ENCODE measurements at places on chromosomes 13 and 19.

DNA sequence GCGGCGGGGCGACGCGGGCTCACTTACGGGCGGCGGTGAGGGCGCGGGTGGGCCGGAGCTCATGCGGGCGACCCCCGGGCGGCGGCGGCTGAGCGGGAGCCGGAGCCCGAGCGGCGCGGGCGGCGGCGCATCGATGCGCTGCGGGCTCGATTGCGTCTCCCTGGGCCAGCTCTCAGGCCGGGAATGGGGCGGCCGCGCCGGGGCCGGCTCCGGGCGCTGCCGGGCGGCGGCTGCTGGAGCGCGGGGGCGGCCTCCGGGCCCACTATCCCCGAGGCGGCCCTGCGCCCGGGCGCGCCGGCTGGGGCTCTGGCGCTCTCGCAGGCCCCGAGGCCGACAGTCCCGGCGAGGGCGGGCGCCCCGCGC lies 1.4 kb upstream of the TSHZ3 start:
- peak; percentile 46 for DNase-seq

GRCh38 chr19:6272411-6272791 lies 7.4 kb downstream of the MLLT1 start:
- no peak for DNase-seq

DNA sequence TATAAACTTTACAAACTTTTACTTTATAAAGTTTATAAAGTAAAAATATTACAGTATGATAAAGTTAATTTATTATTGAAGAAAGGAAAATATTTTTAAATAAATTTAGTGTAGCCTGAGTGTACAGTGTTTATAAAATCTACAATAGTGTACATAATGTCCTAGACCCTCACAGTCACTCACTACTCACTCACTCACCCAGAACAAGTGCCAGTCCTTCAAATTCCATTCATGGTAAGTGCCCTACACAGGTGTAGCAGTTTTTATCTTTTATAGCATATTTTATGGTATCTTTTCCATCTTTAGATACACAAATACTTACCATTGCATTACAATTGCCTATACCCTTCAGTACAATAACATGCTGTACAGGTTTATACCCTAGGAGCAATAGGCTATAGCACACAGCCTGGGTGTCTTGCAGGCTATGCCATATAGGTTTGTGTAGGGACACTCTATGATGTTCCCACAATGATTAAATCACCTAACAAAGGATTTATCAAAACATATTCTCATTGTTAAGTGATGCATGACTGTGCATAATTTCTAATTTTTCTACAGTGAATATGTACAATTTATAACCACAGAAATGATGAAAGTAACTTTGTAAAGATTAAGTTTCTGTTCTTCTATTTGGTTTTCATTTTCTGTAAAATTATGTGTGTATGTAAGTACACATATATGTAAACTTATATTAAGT lies 98.0 kb downstream of the SPRY2 start:
- DNase-seq = no peak

GRCh38 chr19:18849838-18850400 lies 18.2 kb downstream of the UPF1 start:
- DNase-seq = no peak

DNA sequence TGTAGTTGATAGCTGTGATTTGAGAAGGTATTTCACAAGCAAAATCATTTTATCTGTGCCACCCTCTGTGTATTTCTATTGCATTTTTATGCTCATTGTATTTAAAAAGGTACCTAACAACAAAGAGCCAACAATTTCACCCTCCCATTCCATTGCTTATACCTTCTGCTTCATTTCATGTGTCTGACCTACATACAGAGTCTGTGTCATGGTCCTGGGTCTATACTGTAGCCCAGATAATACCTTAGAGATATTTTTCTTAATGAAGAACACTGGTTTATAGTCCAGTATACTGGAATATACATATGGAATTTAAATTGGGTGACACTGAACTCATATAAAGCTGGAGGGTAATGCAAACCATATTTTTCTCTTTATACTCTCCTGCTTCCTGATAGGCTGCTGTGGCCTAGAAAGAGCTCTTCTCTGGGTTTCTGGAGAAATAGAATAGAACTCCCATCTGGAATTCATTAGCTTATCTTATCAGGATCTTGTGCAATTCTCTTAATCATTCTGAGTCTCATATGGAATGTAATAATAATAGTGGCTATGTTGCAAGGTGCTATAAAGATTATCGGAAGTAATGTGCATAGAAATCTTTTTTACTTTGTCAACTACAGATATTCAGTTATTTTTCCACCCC lies 31.8 kb upstream of the SPART start:
- DNase-seq = peak; percentile 61

DNA sequence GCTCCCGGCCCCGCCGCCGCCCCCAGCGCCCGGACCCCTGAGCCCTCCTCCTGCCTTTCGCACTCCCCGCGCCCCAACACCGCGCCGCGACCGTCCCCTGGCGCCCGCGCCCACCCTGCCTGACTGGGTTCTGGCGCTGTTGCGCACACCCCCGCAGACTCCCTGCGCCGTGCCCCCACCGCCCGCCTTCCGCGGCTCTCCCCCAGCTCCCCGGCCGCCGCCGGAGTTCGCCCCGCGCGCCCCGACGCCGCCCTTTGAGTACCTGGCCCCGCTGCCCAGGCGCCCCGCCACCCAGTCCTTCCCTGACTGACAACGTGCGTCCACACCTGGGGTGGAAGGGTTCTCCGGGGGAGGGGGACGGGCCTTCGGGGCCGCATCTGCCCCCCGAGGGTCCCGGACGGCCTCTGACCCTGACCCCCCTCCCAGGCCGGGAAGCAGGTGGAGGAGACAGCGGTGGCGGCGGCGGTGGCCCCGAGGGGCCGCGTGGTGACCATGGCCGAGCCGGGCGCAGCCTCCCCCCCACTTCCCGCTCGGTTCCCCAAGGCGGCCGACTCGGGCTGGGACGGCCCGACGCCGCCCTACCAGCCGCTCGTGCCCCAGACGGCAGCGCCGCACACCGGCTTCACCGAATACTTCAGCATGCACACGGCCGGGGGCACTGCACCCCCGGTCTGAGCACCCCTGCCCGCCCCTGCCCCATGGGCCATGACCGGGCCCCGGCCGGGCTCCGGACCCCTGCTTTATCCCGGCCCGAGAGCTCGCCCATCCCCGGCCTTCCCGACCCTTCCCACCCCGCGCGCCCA lies 1.4 kb upstream of the MEGF8 start:
- no peak for DNase-seq

DNA sequence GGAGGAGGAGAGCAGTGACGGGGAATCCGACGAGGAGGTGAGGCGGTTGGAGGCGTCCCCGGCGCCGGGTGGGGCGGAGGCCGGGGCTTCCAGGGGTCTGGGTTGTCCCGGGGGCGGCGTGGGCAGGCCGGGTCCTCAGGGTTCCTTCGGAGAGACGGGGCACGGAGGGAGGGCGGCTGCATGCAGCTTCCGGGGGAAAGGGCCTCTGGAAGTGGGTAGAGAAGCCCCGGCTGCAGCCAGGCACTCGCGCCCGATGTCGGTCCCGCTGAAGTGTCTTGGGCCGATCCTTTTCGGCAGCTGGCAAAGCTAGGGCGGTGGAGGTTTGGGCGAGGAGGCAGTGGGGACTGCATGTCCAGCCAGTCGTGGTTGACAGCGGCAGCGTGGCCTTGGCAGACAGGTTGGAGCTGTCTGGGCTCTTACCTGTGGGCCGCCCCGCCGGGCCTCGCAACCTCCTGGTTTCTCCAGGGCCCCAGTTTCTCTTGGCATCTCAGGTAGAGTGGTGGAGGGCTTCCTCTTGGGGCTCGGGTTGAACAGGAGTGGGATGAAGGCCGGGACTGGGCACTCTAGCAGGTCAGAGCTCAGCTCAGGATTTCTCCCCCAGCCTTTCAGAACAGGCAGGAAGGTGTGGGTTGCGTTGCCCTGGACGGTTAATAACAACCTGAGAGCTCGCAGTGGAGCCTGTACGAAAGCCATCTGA lies 690 bp downstream of the KMT2B start:
- peak; percentile 5 for DNase-seq

DNA sequence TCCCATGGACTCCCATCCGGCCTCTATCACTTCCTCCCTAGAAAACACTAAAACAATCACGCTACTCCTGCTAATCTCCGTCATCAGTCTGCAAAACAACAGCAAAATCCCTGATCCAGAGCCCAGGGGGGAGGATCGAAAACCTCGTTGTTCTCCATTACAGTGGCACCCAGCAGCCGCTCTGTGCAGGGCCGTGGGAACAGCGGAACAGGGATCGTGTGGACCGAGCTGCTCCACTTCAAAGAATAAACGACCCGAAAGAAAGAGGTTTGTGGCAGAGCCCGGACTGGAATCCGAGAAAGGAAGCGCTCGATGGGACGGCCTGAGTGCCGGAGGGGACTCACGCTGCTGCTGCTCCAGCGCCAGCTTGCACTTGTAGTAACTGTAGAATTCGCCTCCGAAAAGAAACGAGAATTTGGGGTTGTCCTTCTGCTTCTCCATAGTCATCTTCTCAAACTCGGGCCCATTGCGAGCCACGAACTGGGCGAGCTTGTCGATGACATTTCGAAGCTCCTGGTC lies 652 bp downstream of the CHERP start:
- no peak for DNase-seq

GRCh38 chr13:30266756-30267155 lies 40.6 kb downstream of the KATNAL1 start:
- DNase-seq = peak; percentile 32

- peak; percentile 87 for DNase-seq
These were observed 196.1 kb upstream of the MAB21L1 start for GRCh38 chr13:35672611-35673010.

- peak; percentile 98 for DNase-seq
These were observed 10.7 kb upstream of the MKNK2 start for GRCh38 chr19:2061495-2062388.

GRCh38 chr13:43963726-43964125 lies 84.0 kb downstream of the LACC1 start:
- DNase-seq = no peak

DNA sequence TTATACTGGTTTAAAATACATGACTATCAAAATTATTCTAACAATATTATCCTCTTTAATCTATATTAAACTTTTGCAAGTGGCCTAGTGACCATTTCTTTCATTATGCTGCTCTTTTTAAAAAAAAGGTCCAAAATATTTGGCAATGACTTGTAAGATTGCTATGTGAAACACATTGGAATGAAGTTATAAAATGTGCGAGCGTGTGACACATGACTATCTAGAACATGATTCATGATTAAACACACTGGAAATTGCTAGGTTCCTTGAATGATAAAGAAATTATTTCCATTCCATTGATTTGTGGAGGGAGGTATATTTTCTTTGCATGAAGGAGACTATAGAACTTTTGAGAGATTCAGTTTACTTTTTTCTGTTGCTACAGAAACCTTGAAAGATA lies 739.1 kb downstream of the DIAPH3 start:
- DNase-seq = peak; percentile 71

GRCh38 chr13:70255406-70255991 lies 147.2 kb upstream of the KLHL1 start:
- no peak for DNase-seq

DNA sequence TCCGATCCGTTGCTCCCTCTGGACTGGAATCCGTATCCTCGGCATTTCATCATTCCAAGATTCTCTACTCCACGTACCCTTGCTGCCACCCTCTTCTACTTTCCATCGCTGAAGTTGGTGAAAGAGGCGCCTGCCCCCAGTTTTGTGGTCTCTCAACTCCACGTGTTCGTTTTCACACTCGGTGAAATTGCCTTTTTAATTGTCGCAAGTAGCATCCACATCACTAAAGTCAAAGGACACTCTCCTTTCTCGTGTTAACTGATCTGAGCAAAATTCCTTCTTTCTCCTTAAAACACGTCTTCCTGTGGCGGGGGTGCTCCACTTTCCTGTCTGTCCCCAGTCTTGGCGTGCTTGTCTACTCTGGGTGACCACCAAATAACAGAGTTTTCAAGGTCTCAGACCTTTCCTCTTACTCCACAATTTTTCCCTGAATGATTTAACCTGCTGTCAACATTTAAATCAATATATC lies 1.1 kb upstream of the TMTC4 start:
- DNase-seq = no peak

DNA sequence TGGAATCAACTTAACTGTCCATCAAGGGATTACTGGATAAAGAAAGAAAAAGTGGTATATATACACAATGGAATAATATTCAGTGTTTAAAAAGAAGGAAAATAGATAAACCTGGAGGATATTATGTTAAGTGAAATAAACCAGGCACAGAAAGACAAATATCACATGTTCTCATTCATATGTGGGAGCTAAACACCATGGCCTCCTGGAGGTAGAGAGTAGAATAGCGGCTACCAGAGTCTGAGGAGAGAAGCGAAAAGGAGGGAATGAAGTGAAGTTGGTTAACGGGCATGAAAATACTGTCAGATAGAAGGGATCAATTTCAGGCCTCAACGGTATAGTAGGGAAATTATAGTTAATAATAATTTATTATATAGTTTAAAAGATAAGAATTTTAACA lies 147.5 kb upstream of the OBI1 start:
- DNase-seq = no peak

DNA sequence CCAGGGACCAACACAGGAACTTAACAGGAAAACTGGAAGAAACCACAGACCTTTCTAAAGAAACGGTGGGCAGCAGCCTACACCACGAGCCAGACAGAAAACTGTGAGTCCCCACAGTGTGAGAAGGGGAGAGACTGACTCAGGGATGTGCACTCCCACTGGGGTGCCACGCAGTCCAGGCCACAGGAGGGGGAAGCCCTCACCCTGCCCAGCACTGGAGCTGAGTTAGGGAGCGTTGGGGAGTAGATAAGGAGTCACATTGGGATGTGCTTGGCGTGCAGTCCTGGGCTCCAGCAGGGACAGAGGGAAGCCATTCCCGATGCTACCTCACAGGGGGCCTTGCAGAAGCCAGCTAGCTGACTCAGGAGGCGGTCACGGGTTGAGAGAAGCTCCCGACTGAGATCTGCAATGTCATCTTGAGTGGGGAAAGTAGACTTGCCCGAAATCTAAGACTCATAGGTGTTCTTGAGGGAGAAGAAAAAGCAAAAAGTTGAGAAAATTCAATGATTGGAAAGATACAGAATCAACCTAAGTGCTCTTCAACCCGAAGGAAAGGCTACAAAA lies 17.3 kb downstream of the SIGLEC8 start:
- DNase-seq = no peak

- DNase-seq = no peak
These were observed 166.6 kb downstream of the KLF12 start for GRCh38 chr13:73967397-73968165.

- DNase-seq = peak; percentile 10
These were observed 6.8 kb upstream of the KBTBD6 start for GRCh38 chr13:41139296-41139966.

DNA sequence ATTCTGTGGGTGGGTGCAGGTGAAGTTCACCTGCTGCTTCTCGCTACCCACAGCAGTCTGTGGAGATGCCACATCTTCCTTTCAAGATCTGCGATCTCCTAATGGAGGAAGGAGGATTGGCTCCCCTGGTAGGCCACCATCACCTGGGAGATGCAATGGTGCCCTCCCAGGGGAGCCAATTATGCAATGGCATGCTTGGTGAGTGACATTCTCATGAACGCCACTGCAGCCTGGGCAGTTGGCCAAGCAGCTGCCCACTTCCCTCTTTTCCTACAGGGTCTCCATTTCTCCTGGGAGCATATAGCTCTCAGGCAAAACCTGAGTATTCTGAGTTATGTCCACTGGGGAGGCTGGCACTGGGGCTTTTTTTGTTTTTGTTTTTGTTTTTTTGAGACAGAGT lies 83.5 kb upstream of the KCTD15 start:
- DNase-seq = no peak

- peak; percentile 71 for DNase-seq
These were observed 64.9 kb upstream of the MEDAG start for GRCh38 chr13:30841154-30841553.
